ENCODE measurements at places on chromosomes 12 and 14.

GRCh38 chr14:91722386-91722785 lies 9.5 kb downstream of the CATSPERB start:
- no peak for DNase-seq

DNA sequence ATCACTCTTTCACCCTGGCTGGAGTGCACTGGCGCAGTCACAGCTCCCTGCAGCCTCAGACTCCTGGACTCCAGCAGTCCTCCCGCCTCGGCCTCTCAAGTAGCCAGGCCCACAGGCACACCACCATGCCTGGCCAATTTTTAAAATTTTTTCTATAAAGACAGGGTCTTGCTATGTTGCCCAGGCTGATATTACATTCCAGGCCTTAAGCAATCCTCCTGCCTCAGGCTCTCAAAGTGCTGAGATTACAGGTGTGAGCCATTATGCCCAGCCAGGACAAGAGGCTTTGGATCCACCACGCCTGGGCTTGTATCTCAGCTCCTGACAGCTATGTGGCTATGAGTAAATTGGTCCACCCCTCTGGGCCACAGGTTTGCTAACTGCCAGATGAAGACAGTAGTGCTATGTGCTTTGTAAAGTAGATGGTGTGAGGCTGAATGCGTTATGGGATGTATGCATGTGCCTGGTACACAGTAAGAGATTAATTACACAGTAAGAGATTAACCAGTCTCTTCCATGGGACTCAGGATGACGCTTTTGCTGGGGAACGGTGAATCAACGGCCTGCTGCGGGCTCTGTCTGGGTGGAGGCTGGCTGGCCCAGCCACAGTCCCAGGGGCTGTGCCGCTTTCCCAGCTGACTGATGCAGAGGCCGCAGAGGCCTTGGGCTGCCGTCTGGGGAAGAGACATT lies 53.3 kb upstream of the NCOR2 start:
- DNase-seq, result peak; percentile 87

DNA sequence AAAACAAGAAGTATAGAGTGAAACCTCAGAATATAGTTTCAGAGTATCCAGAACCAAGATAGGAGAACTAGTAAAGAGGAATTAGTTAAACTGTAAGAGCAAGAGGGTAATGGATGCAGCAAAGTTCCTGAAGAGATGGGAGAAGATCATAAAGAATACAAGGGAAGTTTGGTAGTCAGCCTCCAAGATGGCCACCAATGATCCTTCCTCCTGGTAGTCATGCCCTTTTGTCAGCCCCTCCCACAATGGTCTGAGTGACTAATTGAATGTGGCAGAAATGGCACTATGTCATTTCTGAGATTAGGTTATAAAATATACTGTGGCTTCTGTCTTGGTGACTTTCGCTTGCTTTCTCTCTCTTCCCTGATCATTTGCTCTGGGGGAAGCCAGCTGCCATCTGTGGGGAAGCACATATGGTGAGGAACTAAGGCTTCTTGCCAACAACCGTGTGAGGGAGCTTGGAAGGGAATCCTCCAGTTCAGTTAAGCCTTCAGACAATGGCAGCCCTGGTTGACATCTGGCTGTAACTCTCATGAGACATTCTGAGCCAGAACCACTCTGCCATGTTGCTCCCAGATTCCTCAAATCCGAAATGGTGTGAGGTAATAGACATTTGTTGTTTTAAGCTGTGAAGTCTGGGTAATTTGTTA lies 55.3 kb upstream of the AMN1 start:
- no peak for DNase-seq

- DNase-seq, result peak; percentile 53
Measured at GRCh38 chr12:119036878-119037825, 55.8 kb downstream of the SRRM4 start.

- peak; percentile 62 for DNase-seq
Measured at GRCh38 chr12:20646239-20646827, 48.8 kb upstream of the SLCO1C1 start.

All from GM03348 (cell line).